ENCODE measurements at places on chromosomes 5 and 9.

DNA sequence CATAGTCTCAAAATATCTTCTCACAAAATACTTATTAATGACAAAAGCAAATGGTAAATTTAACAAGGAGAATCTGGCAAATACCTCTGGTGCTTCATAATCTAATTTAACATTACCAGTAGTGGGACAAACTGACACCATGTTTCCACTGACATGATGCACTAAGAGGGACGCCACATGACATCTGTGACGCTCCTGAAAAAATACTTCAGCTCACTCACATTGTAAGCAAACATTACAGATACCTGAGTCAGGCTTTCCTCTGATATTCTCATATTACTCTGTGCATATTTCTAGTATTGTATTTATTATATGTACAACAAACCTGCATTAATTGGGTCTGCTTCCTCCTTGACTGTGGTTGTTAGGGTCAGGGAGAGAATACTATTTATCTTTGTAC is 56.7 kb upstream of the OSMR start:
- DNase-seq, result peak; percentile 49

DNA sequence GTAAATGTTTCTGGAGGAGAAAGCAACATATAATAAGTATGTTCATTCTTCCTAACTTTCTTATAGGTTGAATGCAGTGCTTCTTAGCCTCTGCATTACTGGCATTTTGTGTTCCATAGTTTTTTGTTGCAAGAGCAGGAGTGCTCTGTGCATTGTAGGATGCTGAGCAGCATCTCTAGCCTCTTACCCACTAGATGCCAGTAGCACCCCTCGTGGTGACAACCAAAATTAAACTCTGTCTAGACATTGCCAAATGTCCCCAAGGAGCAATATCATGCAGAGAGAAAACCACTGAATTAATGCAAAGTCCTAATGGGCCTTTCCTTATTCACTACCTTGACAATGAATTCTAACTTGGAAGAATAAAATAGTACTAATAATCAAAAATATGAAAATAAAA is 147.0 kb downstream of the GLIS3 start:
- no peak for DNase-seq

DNA sequence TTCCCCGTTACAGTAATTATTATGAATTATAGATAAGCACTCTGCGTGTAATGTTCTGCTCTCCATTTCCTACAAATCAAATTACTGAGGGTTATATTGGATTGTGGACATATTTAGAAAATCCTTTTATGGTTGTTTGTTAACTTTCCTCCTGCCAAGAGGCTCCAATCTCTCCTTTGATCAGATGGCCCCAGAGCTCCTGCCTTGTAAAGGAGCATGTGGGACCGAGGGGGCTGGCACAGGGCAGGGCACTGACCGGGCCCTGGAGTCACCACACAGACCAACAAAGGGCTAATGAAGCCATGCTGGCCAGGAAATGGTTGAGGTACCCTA is 415.9 kb downstream of the EFNA5 start:
- no peak for DNase-seq

- DNase-seq, result no peak
These were observed 109.3 kb upstream of the CPEB4 start for GRCh38 chr5:173778784-173779304.

- peak; percentile 75 for DNase-seq
These were observed 442.5 kb upstream of the KLF4 start for GRCh38 chr9:107932046-107932445.

GRCh38 chr9:93477397-93477796 is 24.0 kb upstream of the FAM120AOS start:
- DNase-seq, result no peak

- peak; percentile 25 for DNase-seq
These were observed 62.4 kb upstream of the FSD1L start for GRCh38 chr9:105385381-105385985.

GRCh38 chr9:130215341-130216119 is 43.3 kb downstream of the NCS1 start:
- peak; percentile 53 for DNase-seq

DNA sequence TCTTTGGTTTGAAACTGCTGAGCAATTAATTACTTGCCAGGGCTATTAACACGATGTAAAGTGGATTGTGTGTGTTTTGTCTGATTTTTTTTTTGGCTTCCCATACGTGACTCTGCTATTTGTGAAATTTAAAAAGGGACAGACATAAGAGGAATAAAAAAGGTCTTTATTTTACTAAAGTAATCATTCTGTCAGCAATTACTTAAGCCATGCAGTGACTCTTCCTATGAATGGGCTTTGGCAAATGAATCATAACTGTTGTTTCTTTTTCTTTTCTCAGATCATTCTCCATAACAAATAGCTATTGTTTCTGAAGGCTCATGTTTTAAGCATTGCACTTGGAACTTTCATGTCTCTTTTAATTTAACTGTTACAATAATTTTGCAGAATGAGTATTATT is 461.3 kb upstream of the RORB start:
- peak; percentile 19 for DNase-seq

DNA sequence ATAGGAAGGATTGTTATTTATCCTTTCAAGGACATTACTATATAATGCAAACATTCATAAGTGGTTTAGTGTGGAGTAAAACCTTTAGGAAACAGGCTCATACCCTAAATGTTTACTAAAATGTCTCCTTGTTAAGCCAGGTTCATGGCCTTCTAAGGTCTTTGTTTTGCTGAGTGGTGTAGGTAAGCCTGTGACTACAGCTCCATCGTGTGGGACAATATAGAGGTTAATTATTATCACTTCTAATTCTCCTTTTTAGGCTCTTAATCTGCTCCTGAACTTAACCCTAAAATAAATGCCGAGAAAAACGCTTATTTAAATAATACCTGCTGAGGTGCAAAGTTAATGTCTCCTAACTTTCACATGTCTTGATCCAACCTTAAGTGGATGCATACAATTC is 43.8 kb downstream of the SPINK5 start:
- DNase-seq, result no peak

DNA sequence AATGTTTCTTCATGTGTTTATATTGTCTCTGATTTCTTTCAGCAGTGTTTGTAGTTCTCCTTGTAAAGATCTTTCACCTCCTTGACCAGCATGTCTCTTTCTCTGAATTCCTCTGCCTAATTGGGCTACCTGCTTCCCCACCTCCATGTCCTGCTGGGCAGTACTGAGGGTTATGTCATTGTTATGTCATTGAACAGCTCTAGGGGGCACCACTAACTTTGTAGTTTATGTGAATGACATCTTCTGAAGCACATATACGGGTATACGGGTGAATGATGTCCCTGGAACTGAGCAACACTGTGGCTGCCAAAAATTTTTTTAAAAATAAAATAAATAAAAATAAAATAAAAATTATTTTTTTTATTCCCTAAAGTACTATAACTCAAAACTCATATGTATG is 16.9 kb upstream of the SNCAIP start:
- no peak for DNase-seq
